ENCODE measurements at places on chromosomes 6 and 20.

- DNase-seq: peak; percentile 39
Observed at GRCh38 chr6:131995917-131996316, 44.7 kb upstream of the CCN2 start.

- peak; percentile 23 for DNase-seq
Observed at GRCh38 chr6:144195671-144196270, 45.5 kb downstream of the STX11 start.

DNA sequence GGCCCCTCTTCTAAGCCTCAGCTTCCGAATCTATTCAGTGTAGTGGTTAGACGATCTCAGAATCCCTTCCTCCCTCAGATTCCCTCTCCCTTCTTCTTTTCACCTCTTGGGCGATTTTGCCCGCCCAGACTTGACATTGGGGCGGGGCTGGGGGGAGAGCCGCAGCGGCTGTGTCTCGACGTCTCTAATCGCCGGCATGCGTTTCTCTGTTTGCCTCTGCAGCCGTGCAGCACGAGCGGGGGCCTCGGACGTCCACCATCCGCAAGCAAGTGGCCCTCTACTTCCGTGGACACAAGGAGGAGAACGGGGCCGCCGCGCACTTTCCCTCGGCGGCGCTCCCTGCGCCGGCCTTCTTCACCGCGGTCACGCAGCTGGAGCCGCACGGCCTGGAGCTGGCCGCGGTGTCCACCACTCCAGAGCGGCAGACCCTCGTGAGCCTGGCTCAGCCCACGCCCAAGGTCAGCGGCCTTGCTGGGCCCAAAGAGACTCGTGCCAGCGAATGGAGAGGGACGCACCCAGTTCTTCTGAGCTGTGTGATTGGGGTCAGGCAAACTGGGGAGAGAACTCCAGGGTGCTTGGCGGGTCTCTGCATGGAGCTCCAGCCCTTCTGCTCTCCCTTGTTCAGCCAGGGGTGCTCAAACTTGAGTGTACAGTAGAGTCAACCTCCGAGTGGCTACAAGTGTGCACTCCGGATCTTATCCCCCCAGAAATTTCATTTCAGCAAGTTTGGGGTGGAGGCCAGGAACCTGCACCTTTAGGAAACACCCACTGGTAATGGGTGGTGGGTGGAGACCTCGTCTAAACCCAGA lies 10.7 kb downstream of the NR2E1 start:
- DNase-seq: no peak

DNA sequence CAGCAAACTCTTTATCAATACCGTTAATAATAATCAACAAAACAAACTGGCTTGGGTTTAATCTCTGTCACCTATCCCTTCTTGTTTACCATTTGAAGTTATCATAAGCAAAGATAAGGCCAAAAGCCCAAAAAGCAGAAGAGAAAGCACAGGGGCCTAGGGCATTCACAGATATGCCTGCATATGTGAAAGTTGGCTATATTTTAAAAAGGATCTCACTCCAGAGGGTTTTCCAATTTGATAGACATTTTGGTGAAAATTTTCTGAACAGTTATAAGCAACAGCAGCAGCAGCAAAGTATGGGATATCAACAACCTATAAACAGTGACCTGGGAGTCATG lies 101.1 kb downstream of the ATXN1 start:
- DNase-seq: no peak

DNA sequence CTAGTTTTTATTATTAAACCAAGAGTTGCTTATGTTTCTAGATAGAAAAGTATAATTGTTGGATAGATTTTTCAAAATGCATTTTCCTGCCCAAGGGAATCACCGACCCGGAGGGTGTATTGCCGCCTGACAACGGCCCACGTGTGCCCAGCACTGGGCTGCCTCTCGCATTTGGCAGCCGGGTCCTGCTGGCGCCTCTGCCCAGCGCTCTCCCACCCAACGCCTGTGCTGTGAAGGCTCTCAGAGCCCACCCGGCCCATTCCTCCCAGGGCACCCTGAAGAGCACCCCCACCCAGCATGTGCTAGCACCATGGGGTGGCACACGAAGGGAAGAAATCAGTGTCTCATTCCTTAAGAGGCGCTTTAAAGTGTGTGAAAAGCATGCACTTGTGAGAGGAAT lies 88.3 kb upstream of the AFDN start:
- DNase-seq: no peak

- no peak for DNase-seq
Observed at GRCh38 chr20:31705598-31706597, 16.8 kb downstream of the BCL2L1 start.

DNA sequence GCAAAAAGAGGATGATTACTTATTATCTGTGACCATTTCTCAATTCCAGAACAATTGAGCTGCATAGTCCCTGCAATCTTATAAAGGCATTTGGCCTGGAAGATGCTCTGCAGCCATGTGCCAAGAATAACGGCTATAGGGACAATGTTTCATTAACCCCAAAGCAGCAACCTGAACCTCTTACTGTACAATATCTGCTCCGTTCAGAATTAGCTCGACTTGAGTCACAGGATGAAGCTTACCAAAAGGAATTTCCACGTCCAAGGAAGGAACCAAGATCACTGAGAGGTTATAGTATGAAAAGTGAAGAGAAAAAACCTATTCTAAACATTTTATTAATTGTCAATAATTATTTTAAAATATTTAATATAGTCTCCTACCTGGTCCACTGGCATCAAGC lies 167.3 kb upstream of the GMDS start:
- DNase-seq: no peak

DNA sequence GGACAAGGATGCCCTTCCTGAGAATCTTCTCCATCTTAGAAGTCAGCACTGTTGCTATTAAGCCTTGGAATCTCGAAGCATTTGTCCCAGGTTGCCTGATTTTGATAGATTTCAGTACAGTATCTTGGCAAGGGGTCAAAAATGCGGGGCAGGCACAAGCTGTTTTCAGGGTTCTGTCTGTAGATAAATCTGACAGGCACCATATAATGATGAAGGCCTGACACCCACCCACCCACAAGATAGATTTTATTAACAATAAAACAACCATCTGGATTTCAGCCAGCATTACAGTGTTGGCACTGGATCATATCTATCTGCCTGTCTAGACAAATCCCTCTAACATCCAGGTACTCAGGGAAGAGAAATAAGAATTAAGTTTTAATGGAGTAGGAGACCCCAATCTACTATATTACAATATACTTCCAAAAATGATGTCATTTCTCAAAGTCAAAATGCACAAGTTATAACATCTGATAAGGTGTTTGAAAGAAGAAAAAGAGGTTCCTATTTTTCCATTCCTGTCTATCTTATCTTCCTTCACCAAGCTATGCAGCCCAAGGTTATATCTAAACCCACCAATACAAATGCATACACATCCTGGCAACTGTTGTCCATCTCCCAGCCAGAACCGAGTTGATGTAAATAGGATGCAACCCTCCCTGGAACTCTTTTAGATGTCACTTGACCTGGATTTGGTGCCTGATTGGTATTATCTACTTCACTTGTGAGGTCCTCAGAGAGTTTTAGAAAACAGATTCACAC lies 10.7 kb downstream of the NEDD9 start:
- no peak for DNase-seq

- DNase-seq: no peak
Observed at GRCh38 chr20:63246490-63247288, 7.6 kb downstream of the NKAIN4 start.

- no peak for DNase-seq
Observed at GRCh38 chr6:378090-378957, 13.2 kb upstream of the IRF4 start.

DNA sequence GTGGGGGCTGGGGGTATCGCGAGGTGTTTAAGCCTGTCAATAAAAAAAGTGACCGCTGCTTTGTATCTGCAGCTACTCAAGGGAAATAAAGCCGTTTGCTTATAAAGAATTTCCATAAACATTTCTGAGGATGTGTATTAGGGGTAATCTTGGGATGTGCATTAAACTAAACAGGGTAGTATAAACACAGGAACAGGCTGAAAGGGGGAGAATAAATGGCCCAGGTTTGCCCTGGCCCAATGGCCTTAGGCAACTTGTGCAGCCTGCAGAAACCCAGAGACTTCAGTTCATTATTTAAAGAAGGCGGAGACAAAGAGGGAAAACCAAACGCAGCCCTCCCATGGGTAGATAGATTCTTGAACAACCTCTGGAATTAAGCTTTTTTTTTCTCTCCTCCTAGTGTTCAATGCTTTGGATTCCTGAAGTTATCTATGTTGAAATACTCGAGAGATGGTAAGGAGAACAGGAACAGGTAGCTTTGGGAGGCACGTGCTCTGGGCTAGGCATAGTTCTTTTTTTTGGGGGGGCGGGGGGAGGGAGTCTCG lies 35.6 kb upstream of the SALL4 start:
- DNase-seq: no peak

DNA sequence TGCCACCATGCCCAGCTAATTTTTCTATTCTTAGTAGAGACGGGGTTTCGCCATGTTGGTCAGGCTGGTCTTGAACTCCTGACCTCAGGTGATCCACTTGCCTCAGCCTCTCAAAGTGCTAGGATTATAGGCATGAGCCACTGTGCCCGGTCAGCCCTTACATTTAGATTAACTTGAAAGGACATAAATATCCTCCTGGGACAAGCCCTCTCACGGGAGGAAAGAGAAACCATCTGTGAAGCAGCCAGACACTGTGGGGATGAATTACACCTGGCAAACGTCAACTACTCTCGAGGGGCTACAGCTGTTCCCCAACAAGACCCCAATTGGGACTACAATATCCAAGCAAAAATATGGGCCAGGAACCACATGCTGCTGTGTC lies 32.7 kb upstream of the SAMHD1 start:
- no peak for DNase-seq

DNA sequence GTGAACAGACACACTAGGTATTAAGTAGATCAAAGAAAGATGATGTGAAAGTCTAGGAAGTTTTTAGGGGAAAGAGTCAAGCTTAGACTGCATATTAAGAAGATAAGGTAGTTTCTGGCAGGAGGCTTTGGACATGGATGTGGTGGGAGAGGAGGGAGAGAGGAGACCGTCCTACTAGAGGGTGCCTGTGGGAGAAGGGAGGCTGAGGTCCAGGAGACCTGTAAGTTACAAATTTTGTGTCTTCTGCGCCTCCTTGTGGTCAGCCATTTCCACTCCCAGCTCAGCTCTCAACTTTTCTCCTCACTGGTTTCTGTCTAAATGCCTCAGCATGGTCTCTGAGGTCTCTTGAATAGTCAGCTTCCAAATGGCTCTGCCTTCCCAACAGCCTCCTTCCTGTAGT lies 193.5 kb downstream of the UNC5CL start:
- DNase-seq: no peak

DNA sequence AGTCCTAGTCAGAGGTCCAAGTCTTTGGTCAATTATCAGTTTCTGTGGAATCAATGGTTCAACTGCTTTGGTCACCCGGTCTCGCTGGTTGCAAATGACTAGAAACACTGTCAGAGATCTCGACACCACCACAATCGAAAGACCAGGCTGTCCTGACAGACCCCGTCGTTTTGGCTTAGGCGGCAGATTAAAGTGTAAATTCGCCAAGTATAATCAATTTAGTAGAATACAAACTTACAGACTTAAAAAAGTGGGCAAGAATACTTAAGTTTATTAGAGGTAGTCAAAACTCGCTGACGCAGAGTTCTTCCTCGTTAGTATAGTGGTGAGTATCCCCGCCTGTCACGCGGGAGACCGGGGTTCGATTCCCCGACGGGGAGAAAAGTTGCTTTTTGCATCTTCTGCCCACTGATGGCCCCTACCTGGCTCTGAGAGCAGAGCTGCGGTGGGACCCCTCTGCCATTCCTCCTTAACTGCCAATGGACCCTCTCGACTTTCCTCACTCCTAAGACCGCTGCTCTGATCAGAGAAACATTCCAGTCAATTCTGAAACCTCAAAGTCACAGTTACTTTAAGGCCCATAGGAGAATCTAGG lies 30.6 kb upstream of the ZNF184 start:
- DNase-seq: no peak

DNA sequence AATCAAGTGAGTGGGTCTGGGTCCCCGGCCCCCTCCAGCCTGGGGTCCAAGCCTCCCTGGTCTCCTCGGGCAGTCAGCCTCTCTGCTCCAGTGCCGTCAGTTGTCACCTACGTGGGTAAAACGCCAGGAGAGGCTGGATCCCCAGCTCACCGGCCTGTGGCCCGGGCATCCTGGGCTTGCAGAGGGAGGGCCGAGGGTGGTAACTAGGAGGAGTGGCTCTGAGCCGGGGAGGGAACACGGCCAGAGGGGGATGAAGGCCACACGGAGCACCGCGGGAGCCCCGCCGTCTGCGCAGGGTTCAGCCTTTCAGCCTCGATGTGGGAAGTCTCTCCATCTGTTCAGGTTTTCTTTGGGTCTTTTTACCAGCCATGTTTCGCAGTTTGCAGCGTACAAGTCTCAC lies 29.5 kb upstream of the BHLHE23 start:
- no peak for DNase-seq

GRCh38 chr6:62775427-62776022 lies 435.7 kb upstream of the FKBP1C start:
- DNase-seq: no peak

GRCh38 chr20:63490416-63490815 lies 8.5 kb downstream of the EEF1A2 start:
- no peak for DNase-seq

GRCh38 chr6:44076356-44077213 lies 50.7 kb downstream of the MRPL14 start:
- DNase-seq: no peak

DNA sequence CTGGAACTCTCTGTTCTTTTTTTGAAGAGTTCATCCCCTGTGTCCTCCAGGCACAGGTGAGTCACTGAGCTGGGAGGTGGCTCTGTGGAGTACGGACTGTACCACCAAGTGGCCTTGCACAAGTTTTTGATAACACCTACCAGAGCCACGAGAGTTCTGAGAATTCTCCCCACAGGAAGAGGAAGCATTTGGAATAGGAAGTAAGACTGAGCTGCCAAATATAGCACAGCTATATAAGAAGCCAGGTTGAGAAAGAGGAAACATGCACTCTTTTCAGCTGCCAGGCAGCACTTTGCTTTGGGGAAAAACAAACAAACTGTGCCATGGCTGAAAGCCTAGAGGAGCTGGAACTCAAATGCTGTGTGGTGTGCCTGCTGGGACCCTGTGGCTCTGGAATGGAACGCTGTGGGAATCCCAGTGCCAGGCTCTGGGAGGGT lies 70.8 kb upstream of the RIPOR2 start:
- DNase-seq: no peak

GRCh38 chr6:15956205-15957106 lies 172.4 kb upstream of the MYLIP start:
- no peak for DNase-seq

All from retinal pigment epithelial cell (primary cell).